Smooth muscle cell of the brain vasculature (primary cell): ENCODE measurements at places on chromosomes 11 and 22.

DNA sequence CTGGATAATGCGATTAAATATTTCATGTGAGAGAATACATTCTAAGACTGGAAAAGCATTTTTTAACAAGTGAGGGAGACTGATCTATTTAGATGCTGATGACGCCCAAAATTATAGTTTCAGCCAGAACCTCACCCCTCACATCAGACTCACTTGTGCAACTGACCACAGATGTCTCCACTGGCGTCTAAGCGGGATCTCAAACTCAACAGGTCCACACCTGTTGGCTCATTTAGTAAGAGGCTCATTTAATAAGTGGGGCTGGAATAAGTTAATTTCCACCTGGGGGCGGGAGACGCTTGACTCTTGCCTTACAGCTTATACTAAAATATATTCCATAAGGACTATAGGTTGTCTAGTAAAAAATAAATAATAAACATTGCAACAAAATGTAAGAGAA lies 47.5 kb downstream of the MORC2 start:
- no peak for DNase-seq

GRCh38 chr11:4064278-4064955 lies 30.2 kb upstream of the RRM1 start:
- no peak for DNase-seq

GRCh38 chr11:68843703-68844312 lies 2.1 kb upstream of the CPT1A start:
- no peak for DNase-seq

DNA sequence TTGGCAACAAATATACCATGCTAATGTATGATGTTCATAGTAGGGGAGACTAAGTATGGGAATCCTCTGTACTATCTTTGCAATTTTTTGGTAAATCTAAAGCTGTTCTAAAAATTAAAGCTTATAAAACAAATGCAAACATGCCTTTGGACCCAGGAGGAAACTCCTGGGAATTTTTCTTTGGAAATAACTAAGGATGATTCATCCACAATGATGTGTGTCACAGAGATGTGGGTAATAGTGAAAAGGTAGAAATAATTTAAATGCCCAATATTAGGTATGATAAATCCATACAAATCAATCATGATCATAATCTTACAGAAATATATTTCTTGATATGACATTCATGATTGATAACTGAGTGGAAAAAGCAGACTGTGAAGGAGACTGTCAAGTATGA lies 135.8 kb downstream of the TRIM44 start:
- DNase-seq = no peak

- no peak for DNase-seq
These were observed 243.1 kb downstream of the ST3GAL4 start for GRCh38 chr11:126598344-126599216.

DNA sequence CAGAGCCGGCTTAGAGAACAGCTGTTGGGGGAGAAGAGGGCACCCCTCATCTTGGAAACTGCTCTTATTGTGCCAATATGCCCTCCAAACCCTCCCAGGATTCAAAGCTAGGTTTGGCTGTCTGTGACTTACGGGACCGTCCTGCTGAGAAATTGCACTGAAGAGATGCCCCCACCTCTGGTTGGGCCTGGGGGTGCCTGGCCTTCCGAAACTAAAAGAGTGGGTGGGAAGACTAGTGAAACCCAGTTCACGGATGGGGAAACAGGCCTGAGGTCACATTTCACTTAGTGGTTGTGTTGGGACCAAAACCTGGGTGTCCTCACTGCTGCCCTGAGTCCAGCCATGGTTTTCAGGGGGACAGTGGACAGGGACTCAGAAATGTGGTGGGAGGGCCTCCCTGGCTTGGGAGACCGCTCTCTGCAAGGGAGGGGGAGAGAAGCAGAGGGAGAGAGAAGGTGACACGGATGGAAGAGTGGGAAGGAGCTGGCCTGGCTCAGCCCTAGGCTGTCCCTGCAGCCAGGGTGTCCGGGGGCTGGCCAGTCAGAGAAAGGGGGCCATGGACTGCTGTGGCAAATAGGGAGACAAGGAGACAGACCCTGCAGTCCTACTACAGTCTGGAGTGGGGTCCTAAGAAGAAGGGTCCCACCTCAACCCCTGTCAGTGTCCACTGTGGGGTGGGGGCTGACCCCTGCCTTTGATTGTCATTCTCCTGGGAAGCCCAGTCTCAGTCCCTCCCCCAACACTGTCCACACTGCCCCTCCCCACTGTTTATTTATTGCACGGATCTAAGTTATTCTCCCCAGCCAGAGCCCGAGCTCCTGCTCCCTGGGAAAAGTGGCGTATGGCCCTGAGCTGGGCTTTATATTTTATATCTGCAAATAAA lies 13.6 kb downstream of the MAFF start:
- DNase-seq = no peak

GRCh38 chr11:79697905-79698304 lies 257.1 kb upstream of the TENM4 start:
- no peak for DNase-seq

GRCh38 chr22:29359469-29359868 lies 28.9 kb downstream of the AP1B1 start:
- DNase-seq = no peak

- no peak for DNase-seq
These were observed 5.1 kb upstream of the SYCE3 start for GRCh38 chr22:50567721-50568252.

DNA sequence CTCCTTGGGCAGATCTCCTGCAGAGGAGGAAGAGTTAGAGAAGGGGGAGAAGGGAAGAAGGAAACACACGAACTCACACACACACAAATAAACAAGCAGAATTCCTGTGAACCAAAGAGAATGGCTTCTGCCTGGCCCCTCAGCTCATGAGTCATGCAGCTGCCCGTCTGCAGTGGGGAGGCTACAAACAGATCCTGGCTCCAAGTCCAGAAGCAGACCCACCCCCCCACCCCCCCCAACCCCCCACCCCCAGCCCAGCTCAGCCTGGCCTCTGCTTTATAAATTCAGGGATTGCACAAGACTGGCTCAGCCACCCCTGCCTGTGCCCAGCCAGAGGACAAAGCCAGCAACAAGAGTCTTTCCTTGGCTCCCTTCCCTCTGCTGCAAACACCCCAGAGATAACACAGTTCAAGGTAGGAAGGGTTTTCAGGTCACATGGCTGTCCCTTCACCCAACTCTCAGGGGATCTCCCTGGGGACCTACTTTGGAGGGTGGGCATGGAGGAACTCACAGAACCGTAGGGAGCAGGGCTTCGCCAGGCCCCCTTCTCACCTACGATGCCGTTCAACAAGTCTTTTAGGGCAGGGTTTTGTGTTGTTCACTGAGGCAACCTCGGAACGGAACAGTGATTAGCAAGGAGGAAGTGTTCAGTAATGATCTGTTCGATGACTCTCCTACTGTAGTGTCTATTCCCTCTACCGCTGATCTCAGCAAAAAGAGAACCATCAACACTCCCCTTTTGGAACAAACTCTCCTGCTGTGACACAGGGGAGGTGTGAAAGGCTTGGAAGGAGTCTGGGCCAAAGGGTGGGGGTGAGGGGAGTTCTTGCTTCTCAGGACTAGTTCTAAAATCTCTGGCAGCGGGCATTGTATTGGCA lies 35.5 kb downstream of the RPL27A start:
- peak; percentile 80 for DNase-seq

DNA sequence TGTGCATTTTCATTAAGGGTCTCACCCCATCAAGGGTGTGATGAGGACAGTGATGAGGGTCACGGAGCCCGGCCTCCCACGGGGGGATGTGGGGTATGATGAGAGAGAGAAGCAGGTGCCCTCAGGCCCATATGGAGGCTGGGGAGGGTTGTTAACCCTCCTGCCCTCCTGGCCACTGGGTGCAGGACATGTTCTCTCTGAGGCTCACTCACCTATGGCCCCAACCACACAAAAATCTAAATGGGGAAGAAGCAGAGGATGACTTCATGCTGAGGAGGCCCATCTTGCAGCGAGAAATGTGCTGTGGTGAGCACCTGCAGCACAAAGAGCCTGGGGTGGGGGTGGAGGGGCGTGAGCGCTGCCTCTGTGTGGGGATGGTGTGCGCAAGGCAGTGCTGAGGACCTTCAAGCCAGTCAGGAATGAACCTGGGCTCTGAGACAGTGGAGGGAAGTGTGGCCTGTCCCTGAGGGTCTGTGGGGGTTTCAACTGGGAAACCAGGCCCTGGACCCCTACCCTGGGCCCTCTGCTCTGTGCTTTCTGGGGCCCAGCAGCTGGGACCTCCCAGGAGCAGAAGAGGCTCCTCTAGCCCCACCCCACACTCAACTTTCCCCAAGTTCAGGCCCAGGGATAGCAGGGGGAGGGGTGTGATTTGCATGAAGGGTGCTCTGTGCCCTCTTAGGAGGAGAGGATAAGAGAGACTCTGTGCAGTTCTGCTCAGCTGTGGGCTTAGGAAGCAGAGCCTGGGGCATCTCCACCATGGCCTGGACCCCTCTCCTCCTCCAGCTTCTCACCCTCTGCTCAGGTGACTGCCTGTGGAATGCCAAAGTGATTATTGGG lies 43.0 kb upstream of the TOP3B start:
- no peak for DNase-seq

- no peak for DNase-seq
These were observed 2.6 kb downstream of the GGA1 start for GRCh38 chr22:37611207-37611606.

DNA sequence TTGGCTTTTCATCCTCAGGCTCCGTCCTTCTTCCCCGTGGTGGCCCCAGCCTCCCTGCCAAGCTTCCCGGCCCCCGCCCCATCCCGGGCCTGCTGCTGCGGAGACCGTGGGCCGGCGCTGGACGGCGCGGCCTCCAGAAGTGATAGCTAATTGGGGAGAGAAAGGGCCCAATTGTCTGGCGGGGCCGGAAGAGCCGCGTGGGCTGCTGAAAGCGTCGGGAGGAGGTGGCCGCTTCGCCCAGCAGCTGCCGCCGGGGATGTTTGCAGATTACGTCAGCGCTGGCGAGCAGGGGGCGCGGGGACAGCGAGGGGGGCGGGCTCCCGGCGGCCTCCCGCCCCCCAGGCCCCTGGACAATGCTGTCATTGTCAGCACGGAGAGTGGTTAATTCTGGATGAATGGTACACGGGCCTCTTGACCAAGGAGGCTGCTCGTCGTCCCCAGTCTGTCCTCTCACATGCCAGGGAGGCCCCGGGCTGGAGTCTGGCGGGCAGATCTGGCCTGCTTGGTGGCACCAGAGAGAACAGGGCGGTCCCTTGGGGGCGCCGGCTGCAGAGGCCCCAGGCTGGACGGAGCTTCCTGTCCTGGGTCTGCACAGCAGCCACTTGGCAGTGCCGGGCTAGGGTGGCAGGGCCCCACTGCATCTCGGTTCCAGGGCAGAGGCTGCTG lies 1.6 kb downstream of the SMIM38 start:
- no peak for DNase-seq

- DNase-seq = no peak
These were observed 31.3 kb upstream of the DGKZ start for GRCh38 chr11:46315783-46316563.

- no peak for DNase-seq
These were observed 450 bp downstream of the CBX6 start for GRCh38 chr22:38871360-38872171.

DNA sequence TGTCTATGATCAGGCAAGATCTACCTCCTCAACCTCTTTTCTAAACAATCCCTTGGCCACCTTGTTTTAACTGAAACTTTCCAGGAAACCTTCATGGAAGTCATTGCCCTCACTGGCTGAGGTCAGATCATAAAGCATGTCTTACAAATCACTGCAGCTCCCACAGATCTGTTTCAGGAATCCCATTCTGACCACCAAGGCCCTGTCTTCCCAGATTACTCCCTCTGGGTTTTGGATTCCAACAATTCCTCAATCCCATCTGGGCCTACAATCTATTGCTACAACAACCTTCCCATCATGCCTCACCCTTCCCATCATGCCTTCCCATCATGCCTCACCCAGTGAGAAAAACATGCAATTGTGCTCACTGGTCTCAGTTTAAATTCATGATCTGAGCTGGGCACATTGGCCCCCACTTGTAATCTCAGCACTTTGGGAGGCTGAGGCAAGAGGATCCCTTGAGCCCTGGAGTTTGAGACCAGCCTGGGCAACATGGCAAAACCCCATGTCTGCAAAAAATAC lies 15.9 kb downstream of the ADAMTS15 start:
- no peak for DNase-seq

DNA sequence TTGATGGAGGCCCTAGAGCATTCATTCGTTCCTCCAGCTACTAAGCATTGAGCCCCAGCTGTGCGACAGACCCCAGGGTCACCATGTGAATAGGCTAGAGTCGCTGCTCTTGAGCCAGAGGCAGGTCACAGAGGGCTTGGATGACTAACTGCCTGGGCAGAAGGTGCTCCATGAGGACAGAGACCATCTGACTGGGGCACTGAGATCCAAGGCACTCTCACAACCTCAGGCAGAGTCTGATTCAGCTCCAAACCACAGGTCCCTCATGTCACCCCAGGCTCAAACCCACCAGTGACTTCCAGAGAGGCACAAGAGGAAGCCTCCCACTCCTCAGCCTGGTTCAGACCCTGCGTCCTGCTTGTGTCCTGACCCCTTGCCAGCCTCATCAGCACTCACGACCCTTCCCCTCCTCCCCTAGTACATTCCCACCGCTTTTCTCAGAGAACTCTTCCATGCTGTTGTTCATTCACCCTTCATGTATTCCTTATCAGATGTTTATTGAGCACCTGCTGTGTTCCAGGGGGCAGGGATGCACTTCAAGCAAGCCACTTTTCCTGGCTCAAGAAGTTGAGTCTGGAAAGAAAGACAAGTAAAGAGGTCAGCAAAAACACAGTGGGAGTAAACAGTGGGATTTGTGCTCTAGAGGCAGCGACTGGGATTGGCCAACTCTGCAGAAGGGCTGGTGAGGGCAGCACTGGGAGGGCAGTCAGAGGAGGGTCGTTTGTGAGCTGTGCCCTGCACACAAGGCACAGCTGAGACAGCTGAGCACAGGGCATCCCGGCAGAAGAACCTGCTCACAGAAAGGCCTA lies 9.3 kb downstream of the OAF start:
- DNase-seq = no peak

DNA sequence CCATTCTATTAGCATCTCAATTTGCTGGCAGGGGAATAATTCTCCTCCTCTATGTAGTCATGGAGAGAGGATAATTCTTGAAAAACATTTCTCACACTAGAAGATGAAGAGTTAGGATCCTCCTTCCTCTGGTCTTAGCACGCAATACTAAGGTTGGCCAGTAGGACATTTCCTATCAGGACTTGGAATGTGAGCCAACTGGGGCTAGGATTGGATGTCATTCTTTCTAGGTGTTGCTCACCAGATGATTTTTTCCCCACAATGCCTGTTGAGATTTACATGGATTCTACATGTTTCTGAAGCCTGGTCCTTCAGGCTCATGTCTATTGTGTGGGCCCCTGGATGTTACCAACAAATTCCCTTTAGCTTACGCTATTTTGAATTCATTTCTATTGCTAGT lies 28.0 kb downstream of the SLN start:
- DNase-seq = no peak

GRCh38 chr11:128734832-128735224 lies 41.0 kb downstream of the FLI1 start:
- no peak for DNase-seq
